Liver (tissue), 10 donors: ENCODE measurements at places on chromosomes 6 and 20.

DNA sequence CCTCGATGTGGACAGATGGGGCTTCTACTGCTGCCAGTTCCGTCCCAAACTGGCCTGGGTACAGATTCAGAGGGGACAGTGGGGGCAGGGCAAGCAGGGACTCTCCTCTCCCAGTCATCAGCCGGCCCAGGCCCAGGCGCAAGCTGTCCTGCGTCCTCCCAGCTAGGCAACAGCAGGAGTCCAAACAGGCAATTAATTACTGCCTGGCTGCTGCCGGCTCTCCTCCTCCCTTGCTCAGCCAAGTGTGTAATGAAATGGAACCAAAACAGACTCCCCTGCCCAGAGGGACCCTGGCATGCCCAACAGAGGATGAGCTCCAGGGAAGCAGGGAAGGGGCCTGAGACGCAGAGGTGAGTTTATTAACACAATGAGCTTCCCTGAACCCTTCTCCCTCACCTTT is 17.8 kb upstream of the SLC32A1 start:
- DNase-seq, result no peak

- no peak for DNase-seq
Observed at GRCh38 chr20:19018881-19019280, 193.6 kb upstream of the SLC24A3 start.

DNA sequence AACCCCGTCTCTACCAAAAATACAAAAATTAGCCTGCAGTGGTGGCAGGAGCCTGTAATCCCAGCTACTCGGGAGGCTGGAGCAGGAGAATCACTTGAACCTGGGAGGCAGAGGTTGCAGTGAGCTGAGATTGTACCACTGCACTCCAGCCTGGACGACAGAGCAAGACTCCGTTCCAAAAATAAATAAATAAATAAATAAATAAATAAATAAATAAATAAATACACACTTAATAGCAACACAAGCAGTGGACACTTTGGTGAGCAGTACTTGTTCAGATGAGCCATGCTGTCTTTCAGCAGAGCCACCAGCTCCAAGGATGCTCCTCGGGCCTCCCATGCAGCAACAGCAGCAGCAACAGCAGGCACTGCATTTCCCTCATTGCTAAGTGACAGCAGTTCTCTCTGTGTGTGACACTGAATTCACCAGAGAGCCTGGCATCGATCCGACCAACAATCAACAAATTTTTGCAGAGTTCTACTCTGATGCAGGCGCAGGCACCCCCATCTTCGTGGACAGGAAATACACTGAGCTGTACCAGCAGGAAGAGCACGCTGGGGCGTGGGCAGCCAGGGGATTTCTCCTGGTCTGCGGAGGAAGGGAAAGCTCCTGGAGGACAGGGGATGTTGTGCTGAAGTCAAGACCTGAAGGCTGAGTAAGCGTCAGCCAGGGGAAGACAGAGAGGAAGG is 54.0 kb upstream of the SNX9 start:
- no peak for DNase-seq

DNA sequence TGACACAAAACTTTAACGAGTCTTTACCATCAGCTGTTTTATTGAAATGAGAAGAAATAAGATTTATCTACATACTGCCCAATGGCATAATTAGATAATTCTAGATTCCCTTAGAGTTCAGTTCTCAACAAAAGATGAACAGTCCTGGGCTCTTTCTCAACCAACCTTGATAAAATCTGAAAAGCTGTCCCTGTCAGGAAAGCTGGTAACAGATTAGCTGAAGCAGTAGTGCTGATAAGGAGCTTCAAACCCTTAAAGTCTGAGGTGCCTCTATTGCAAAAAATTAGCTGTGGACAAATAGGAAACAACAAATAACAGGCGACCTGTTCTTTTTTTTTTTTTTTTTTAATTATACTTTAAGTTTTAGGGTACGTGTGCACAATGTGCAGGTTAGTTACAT is 35.9 kb upstream of the FAM135A start:
- DNase-seq, result no peak

GRCh38 chr6:113920663-113921267 is 50.2 kb downstream of the HDAC2 start:
- DNase-seq, result no peak

DNA sequence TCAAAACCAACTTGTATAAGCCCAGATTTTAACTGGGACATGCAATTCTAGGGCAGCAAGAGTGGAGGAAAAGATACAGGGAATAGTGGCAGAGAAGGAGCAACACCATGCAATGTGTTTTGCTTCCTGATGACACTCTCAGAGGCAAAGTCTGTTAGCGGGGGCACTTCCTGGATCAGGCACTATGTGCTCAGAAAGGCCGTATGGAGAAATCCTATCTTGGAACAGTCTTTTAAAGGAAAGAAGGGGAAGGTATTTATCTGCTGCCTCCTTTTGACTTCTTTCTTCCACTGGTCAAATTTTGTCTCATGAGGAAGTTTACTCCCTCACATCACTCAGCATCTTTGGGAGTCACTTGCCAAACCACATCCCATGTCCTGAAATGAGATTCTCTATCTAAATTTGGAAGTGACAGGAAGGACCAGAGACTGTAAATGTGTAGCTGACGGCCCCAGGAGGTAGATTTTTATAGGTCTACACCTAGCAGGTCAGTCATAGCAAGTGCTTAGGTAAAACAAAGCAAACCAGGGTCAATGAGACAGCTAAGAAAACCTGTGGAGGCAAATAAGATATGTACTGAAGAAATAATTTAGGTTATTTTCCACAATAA is 91.7 kb upstream of the ELOVL5 start:
- DNase-seq, result no peak
